ENCODE measurements at places on chromosomes 7 and 10.

- DNase-seq, result no peak
These were observed 245.9 kb downstream of the SKAP2 start for GRCh38 chr7:26618449-26618848.

DNA sequence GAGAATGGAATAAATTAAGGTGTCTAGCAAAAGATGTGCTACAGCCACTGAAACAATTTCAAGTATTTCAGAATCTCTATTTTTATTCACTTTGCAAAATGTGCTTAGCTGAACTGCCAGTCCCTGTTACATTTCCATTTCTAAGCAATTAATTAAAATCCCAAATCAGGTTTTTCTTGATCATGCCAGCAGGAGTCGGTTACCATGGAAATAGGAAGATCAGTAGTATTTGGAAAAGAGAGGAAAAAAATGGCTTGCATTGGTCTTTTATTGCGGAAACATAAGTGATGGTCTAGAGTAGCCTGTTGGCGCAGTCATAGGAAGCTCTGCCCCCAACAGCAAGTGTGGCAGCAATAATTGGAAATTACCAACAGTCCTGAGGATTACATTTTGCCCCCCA, 867.1 kb downstream of the GATA3 start:
- no peak for DNase-seq

DNA sequence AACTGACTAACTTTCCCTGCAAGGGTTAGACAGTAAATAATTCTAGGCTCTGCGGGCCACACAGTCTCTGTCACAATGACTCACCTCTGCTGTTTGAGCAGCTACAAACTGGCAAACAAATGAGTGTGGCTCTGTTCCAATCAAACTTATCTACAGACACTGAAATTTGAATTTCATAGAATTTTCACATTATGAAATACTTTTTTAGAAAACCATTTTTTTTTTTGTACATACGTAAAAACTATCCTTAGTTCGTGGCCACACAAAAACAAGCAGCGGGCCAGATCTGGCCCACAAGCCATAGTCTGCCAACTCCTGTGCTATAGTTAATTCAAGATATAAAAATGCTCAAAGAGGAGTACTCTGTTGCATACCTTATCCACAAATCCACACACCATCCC, 32.6 kb downstream of the PIP4K2A start:
- DNase-seq, result no peak

DNA sequence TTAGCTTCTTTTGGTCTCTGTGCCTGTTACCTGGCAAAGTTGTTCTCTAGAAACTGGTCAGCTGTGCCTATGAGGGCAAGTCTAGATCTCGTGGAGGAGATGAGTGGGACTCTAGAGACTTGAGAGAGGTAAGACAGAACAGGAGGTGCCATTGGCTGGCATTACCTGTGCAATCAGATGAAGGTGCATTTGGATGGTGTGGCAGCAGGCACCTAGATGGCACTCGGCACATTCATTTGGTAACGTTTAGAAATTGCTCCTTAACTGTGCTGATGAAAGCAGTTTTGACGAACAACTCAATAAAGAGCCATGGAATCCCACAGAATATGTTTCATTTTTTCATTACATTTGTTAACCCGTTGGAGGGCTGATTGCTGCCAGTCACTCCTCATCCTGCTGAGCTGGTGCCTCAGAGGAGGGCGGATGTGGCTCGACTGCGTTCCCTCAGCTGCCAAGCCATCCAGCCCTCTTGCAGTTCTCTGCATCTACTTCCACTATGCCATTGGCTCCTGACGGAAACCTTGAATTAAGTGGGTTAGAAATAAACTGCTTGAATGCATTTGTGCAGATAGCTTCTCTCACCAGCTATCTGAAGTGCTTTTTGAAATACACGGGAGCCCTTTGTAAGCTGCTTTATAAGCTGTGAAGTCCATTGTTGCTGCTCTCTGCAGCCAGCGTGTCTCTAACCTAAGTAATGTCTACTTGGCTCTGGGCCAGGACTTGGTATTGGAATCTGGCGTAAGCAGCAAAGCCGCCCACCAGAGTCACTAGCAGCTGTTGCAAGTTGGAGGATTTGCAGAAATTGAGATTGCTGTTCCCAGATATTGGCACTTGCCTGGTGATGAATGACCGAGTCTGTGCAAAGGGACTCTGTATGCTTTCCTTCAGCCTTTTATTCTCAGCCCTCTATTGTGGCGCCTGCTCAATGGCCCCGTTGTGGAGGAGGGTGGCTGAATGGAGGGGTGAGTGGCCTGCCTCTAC, 87.4 kb downstream of the LRRC4 start:
- peak; percentile 83 for DNase-seq

DNA sequence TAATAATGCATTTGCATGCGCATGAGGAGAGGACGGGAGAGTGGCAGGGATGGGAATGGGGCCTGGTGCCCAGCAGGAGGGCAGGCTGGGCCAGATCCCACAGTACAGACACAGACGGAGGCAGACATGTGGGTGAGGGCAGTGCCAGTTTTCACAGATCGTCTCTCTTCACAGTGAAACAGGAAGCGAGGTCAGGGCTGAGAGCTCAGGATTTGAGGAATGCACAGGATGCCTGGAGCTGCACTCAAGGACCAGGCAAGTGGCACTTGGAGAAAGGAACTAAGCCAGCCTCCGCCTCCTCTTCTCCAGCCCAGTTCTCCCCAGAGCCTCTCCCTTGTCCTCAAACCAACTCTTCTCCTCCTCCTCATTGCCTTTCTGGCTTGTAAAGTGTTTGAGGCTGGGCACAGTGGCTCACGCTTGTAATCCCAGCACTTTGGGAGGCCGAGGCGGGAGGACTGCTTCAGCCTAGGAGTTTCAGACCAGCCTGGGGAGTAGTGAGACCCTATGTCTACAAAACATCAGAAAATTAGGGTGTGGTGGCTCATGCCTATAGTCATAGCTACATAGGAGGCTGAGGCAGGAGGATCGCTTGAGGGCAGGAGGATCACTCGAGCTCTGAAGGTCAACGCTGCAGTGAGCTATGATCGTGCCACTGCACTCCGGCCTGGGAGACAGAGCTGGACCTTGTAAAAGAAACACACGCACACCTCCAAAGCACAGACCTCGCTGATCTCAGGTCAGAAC, 115.2 kb downstream of the HIP1 start:
- DNase-seq, result peak; percentile 37
